OCI-M1 (cell line): ENCODE measurements at places on chromosomes 6 and 20.

- peak; percentile 93 for DNase-seq
Measured at GRCh38 chr20:37737826-37738420, 44.1 kb downstream of the CTNNBL1 start.

- DNase-seq, result no peak
Measured at GRCh38 chr20:50216543-50217206, 26.0 kb downstream of the CEBPB start.

- DNase-seq, result peak; percentile 89
Measured at GRCh38 chr6:105591053-105591452, 188.2 kb upstream of the PREP start.

- peak; percentile 27 for DNase-seq
Measured at GRCh38 chr6:73508776-73509175, 12.1 kb downstream of the EEF1A1 start.

- DNase-seq, result no peak
Measured at GRCh38 chr20:37956107-37956585, 53.2 kb downstream of the VSTM2L start.

DNA sequence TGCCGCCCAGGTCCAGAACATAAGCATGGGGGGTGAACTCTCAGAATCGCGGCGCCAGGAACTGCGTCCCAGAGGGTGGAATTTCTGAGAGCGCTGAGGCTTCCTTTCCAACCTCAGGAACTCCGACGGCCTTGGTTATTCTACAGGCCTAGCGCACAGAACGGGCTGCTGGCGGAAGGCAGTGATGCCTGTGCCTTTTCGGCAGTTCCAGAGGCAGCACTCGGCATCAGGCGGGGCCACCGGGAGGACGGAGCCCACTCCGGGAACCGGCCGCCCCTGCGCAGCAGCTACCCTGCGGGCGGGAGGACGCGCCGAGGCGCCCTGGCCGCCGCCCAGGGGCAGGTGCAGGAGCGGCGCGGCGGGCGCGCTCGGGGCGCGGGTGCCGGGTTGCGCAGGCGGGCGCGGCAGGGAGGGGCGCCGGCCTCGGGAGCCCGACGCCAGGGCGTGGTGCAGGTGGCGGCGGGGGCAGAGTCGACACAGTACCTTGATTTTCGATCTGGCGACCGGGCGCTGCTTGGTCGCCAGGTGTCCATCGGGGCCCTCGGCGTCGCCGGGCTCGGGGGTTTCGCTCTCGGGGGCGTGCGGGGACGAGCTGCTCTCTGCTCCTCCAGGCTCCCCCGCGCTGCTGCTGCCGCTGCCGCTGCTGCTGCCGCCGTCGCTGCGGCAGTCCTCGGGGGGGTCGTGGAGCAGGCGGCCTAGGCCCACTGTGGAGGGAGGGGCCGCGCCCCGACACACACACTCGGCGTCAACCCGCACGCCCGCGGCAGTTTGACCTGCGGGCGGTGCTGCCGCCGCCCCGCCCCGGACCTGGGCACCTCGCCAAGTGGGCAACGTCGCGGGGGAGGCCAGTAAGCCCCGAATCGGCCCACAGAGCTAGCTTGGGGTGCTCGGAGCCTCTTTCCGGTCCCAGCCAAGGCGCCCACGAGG is 1.3 kb downstream of the OVOL2 start:
- no peak for DNase-seq

DNA sequence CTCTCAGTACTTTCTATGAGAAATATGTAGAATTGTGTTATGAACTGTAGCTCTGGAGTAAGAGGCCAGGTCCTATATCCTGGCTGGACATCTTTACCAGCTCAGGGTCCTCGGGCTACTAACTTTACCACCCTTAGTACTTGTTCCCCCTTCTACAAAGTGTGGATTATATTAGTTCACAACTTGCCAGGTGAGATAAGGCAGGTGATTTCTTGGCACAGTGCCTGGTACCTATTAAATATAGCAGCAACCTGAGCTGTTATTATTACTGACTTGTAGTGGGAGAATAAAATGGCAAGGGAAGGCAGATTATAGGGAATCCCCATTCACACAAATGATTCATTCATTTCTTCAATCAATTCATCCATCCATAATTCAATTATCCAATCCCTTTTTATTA is 150.1 kb downstream of the DOK5 start:
- no peak for DNase-seq

DNA sequence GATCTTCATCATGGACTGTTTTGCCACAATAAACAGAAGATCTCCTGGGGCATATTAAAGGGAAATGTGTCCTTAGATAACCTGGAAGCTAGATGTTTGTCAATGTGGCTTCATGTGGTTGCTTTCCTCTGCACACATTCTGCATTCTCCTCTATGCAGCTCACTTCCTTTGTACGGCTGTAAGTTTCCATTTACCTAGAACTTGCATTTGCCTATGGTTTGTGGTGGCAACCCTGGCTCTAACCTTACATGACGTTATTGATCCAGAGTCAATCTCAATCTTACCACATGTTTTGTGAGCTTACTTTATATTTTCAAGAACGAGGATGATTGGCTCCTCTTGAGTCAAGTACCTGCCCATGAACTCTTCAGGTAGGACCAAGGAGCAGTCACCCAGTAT is 863.1 kb downstream of the MAFB start:
- no peak for DNase-seq

GRCh38 chr6:169473663-169474062 is 220.0 kb upstream of the THBS2 start:
- DNase-seq, result no peak

- DNase-seq, result no peak
Measured at GRCh38 chr6:168468045-168468444, 27.1 kb downstream of the SMOC2 start.

DNA sequence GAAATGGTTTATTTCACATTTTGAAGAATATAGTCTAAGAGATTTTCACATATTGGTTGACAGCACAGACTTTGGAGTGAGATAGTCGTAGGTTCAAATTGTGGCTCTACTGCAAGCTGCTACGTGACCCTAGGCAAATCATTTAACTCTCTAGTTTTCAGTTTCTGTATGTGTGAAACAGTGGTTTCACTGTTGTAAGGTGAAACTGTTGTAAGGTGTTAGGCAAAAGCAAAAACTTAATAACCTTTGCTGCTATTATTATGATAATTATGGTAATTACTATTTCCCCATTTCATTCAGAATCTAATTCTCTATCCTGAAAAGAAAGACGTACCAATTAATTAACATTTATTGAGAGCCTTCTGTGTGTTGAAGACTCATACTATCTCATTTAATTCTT is 144.2 kb downstream of the REV3L start:
- no peak for DNase-seq

DNA sequence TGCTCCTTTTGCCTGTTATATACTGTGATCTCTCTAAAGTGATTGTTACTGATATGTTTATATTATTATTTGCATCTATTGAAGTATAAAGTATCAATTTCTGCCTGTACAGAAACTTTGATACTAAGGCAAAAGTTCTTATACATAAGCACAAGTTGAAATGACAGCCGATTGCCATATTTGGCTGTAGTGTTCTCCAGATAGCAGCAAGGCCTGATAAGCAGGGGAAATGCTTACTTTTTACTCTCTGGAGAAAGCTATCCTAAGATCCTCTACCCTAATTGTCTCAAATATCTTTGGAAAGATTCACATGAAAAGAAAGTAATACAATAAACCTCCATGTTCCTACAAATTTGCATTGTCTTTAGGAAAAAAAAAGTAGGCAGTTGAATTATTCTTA is 31.4 kb downstream of the SENP6 start:
- DNase-seq, result peak; percentile 77

DNA sequence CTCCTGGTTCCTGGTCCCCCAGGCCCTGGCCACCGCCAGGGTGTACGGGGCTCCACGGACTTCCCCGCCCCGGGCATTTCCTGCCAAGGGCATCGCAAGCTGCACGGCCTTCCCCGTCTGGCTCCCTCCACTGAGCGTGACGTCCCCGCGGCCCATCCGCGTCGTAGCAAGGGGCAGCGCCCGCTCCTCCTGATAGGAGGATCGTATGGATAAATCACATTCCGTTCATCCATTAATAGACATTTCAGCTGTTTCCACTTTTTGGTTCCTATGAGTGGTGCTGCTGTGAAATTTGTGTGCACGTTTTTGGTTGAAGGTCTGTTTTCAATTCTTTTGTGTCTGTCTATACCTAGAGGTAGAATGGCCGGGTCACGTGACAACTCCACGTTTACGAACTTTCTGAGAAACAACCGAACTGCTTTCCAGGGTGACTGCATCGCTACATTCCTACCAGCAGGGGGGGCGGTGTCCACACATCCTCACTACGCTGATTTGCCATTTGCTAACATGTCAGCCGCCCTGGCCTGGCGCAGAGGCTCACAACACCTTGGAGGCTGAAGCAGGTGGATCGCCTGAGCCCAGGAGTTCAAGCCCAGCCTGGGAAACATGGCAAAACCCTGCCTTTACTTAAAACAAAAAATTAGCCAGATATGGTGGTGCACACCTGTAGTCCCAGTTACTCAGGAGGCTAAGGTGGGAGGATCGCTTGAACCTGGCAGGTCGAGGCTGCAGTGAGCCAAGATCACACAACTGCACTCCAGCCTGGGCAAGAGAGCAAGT is 37.7 kb downstream of the KCNQ2 start:
- peak; percentile 87 for DNase-seq
